ENCODE measurements at places on chromosomes 3 and 15.
A peak's percentile ranks its signal among the peaks of the same experiment; 100 is the strongest.

- peak; percentile 12 for DNase-seq
Measured at GRCh38 chr3:72594615-72595215, 253.5 kb downstream of the SHQ1 start.

- DNase-seq: no peak
Measured at GRCh38 chr15:56293495-56294292, 50.0 kb upstream of the RFX7 start.

DNA sequence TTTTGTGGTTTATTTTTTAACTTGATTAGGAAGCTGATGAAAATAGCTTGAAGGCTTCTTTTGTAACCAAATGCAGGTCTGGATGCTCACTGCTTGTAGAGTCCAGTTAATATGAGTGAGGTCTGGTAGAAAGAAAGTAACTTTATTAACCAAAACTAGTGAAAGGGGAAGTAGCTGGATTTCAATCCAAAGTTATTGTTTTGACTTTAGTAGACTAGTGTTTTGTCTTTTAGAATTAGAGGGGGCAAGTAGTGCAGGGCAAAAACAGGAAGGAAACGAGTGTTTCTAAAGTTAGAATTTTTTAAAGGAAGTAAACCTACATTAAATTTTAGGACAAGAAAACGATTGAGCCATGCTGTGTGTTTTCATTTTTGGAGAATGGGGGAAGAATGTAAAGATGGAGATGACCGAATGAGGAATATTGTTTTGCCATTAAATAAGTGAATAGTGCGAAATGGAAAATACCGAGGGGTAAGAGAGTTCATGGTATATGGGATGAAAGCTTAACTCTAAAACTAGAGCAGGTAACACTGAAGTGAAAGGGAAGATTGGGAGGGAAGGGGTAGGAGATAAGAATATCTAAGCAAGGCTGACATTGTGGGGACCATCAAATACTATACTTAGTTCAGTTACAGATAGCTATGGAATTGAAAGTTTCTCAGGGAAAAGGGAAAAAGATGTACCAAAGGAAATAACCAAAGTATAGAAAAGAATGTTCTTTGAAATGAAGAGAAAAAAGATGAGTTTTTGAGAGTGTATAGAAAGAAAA is 40.0 kb downstream of the USP3 start:
- DNase-seq: no peak

- DNase-seq: no peak
Measured at GRCh38 chr15:89177116-89177515, 44.3 kb downstream of the RLBP1 start.

- no peak for DNase-seq
Measured at GRCh38 chr15:77983708-77984445, 93.6 kb downstream of the TBC1D2B start.

- no peak for DNase-seq
Measured at GRCh38 chr3:175312791-175313190, 453.7 kb downstream of the NAALADL2 start.

GRCh38 chr3:72331076-72331475 is 517.2 kb downstream of the SHQ1 start:
- no peak for DNase-seq

DNA sequence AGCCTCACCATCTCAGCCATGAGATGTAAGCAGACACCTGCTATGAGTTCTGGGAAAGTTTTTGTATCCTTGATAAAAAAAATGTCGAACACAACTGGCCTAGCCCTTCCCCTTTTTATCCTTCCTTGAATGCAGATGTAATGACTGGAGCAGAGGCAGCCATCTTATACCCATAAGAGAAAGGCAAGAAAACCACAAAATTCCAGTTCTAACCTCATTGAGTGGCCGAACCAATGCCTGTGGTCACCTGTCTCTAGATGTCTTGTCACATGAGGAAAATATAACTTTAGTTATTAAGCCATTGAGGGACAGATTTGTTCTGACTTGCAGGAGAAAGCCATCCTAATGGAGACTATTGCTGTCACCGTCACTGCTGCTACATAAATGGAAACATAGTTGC is 80.4 kb upstream of the SLC6A6 start:
- no peak for DNase-seq

DNA sequence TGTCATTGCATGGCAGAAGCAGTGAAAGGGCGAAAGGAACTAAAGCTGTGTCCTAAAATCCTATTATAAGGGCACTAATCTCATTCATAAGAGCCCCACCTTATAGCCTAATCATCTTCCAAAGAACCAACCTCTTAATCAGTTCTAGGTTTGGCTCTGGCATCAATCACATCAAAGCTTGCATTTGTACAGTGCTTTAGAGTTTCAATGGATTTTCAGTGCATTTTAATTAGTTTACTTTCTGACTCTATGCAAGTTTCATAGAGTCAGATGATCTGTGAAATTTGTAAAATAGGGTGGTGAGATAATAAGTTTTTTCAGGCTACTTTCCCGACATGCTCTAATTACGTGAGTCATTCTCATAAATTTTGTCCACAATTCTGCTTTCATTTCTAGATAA is 341.1 kb downstream of the DIPK2A start:
- DNase-seq: no peak

DNA sequence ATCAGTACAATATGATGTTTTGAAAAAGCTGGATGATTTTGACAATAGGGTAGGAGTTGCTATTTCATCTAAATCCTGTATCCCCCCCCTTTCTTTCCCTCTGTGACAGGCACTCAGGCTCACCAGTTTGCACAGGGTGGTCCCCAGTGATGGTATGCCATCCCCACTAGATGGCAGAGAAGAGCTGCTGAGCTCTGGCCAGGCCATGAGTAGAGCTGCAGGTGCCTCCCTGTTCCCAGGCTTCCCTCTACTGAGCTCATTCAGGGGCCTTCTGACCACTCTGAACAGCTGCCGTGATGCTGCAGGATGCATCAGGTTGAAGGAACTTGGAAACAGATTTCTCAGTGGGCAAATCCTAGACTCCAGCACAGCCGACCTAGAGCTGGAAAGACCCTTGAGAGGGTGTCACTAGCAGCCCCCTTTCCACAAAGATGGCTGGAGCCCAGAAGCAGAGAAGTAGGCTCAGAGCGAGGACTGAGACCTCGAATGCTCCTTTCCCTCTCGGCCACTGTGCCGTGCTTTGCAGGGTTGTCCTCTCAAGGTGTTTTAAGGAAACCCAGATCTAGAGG is 45.1 kb downstream of the EFCAB12 start:
- DNase-seq: peak; percentile 76

DNA sequence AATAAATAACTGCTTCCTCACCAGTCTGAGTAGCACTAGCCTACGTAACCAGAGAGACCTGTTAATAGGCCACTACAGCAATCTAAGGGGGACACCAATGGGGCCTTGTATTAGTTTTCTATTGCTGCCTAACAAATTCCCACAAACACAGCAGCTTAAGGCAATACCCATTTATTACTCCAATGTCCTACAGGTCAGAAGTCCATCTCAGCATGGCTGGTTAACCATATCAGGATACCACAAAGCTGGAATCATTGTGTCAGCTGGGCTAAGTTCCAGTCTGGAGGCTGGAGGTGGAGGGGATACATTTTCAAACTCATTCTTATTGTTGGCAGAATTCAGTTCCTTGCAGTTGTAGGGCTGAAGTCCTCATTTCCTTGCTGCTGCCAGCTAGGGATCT is 331.9 kb downstream of the ULK4 start:
- no peak for DNase-seq

DNA sequence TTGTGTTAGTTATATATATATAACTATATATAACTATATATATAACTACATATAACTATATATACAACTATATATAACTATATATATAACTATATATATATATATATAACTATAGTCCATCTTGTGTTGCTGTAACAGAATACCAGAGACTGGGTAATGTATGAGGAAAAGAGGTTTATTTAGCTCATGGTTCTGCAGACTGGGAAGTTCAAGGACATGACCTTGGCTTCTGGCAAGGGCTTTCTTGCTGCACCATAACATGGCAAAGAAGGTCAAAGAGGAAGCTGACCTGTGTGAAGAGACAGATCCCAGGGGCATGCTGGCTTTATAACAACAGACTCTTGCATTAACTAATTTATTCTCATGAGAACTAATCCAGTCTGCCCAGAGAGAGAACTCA is 27.6 kb downstream of the KBTBD12 start:
- DNase-seq: no peak

- DNase-seq: no peak
Measured at GRCh38 chr3:8875836-8876235, 87.4 kb downstream of the RAD18 start.

DNA sequence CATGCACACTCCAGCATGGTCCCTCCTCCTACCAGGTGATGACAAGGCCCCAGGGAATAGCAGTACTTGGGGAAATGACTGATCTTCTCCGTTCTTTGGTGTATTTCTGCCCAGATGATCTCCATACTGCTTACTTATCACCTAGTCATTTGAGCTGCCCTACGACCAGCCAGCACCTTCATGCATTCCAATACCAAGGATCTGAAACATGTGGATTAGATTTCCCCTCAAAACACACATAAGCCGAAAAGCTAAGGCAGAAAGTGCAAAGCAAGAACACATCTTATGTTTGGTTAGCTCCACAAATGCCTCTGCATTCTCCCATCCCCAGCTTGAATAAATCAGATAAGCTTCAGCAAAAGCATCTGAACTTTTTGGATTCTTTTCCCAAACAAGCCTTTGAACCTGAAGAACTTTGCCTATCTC is 64.8 kb upstream of the BCL6 start:
- no peak for DNase-seq

DNA sequence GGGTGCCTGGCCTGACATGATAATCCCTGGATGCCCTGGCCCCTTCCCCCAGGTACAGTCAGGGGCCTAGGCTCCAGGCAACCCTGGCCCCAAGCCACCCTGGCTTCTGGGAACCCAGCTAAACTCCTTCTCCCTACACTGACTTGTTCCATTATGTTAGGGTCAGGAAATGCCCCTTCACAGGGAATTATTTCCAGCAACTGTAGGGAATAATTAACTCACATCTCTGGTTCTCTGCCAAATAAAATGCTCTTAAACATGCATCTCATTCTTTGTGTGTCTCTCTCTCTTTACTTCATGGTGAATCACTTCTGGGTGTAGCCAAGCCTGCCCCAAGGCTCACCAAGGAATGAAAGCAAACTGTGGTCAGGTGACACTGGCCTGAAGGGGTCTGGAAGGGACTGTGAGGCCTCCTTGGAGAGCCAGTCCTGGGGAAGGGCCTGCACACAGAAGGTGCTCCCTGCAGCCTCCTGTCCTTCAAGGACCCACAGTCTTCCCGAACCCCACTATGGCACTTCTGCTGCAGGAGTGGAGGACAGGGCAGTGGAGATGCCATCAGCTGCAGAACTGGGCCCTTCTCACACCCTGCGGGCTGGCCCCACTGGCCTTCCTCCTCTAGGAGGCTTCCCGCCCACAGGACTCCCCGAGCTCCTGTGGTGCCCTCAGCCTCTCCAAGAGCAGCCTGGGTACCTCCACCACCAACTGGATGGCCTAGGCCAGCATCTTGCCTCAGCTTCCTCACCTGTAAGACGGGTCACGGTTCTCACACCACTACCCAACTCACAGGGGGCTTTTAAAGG is 17.6 kb downstream of the TKT start:
- no peak for DNase-seq

GRCh38 chr3:32147509-32147908 is 41.1 kb downstream of the GPD1L start:
- DNase-seq: no peak

DNA sequence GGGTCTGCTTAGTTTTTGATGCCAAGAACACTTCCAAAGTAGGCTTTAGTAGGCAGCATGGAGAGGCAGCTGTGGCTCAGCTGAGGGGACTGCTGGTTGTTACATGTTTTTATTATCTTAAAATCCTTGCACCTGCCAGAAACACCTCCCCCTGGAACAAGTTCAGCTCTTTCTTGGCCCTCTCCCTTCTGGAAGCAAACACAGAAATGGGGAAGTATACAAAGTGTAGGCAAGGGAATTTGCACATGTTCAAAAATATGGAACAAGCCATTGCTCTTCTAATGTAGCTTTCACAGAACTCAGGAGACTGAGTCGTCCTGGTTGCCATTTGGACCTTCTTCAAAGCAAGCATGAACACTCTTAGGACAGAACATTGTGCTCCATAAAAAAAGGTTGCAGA is 169.1 kb upstream of the SEMA6D start:
- DNase-seq: peak; percentile 15

GRCh38 chr15:81160312-81161159 is 26.5 kb downstream of the CFAP161 start:
- DNase-seq: no peak

DNA sequence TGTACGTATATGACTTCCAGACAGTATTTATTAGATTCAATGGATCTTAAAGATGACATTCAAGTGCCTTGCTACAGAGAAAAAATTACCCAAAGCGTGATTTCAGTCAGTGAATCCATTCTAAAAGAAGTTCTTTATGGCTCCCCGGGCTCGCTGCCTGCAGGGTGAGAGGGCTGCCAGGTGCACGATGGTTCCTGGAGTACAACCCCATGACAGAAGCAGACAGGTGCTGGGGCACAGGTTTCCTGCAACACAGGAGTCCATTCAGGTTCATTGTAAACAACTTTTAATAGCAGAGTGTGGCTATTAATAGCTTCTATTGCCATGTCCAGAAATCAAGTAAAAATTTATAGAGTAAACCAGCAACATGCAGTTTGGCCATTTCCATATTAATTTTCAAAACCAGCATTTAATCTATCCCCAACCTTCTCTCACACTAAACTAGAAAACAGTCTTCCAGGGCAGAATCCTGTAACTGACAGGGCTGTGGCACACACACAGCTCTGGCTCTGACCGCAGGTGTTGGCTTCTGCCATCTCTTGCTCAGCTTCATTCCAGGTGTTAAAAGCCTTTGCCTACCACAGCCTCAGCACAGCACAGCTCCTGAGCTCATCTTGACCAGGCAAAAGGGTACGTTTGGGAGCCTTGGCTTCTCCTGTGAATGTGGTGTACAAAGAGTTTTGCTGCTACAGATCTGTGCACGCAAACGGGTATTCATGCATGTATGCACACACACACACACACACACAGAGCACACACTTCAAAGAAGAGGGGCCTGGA is 185.9 kb downstream of the MEX3B start:
- DNase-seq: no peak

GRCh38 chr3:142890592-142890991 is 1.7 kb upstream of the PCOLCE2 start:
- no peak for DNase-seq

- DNase-seq: peak; percentile 86
Measured at GRCh38 chr15:68055224-68055705, 1.1 kb downstream of the PIAS1 start.

- DNase-seq: no peak
Measured at GRCh38 chr3:175957427-175957826, 1098.3 kb downstream of the NAALADL2 start.

- DNase-seq: no peak
Measured at GRCh38 chr3:125683067-125683829, 88.0 kb upstream of the OSBPL11 start.

DNA sequence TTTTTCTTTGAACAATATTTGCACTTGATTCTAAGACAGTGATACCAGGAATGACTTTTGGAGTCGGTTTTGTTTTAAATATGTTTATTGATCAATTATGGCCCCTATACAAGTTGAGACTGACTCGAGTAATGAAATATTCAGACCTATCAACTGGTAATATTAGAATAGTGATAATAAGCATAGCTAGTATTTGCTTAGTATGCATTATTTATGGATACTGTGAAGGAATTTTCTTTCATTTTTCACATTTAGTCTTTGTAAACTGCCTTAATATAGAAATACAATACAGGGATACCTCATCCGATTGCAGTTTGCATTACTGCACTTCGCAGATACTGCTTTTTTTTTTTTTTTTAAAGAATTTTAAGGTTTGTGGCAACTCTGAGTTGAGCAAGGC is 107.9 kb downstream of the CNTN4 start:
- no peak for DNase-seq

GRCh38 chr3:110758208-110758607 is 313.4 kb upstream of the NECTIN3 start:
- no peak for DNase-seq
